ENCODE measurements at places on chromosomes 5 and 9.

DNA sequence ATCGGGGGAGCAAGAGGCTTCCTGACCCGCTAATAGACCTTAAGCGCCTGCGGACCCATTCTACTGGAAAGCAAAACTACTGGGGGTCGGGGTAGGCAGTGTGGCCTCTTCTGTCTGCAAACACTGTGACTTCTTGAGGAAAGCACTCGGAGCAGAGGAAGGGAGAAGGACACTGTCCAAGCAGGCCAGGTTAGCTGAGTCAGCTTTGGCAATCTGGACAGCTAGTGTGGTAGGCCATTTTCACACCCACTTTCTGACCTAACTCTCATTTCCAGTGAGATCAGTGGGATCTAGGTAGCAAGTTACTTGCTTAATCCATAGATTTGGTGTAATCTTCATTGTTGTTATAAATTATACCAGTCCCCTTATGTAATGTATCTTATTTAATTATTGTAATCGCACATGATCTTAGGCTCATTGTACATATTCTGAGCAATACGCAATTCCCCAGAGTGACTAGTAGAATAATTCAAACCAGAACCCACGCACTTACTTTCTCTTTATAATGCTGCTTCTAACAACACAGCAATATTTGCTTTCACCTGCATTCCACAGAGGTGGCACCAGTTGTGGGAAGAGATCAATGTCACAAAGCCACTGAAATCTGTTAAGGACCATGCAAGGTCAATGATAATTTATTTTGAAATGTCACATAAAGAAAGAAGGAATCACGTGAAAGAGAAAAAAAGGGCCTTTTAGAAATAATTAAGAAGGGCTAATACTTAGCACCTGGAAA lies 82.9 kb downstream of the NREP start:
- DNase-seq: no peak

- no peak for DNase-seq
Measured at GRCh38 chr5:40045429-40045828, 620.6 kb upstream of the DAB2 start.

DNA sequence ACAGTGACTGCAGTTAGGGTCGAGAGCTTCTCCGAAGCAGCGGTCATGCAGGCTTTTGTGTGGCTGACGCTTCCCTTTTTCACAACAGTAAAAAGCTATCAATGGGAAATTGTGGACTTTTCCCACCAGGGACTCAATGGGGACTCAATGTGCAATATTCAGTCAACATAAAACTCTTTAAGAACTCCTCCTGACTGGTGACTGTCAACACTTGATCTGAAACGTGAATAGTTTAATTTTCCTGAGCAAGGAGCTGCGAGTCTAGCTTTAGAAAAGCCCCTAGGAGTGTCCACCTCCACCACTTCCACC lies 28.7 kb downstream of the EXOC3 start:
- DNase-seq: no peak

GRCh38 chr5:68352166-68352565 lies 136.6 kb downstream of the PIK3R1 start:
- DNase-seq: no peak

DNA sequence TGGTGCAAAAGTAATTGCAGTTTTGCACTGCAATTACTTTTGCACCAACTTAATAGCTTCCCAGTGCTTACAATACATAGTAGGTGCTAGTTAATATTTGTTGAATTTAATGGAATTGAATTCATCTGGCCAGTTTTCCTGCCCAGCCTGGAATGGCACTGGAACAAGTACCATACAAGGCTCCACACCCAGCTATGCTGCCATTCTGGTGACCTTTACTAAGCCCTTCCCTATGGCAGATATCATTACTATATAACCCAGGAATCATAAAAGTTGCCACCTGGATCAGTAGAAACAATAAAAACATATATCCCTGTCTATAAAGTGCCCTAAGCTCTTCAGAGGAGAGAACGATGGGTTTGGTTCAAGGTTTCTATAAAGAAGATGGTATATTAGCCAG lies 22.4 kb upstream of the TRIM36 start:
- no peak for DNase-seq

GRCh38 chr5:100722657-100723056 lies 180.4 kb downstream of the ST8SIA4 start:
- DNase-seq: no peak

DNA sequence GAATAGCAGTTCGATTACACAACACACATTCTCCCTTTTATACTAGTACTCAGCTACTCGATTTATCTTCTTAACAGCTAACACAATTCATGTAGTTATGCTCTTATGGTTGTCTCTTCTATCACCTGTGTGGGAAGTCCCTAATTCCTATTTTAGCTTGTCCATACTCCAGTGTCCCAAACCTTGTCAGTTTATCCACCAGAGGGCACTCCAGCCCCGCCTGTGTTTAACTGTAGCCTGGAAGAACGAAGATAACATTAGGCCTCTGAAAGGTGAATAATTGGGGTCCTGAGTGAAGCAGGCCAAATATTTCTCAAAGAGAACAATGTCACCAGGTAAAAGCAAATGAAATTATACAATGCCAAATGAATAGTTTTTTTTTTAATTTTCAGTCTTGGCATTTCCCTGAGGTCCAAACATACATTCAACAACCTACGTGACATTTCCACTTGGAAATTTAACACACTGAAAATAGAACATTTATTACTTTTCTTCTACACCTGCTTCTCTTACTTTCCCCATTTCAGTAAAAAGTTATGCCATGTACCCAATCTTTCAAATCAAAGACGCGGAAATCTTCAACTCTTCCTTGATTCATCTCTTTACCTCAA lies 560.7 kb downstream of the HTR1A start:
- peak; percentile 12 for DNase-seq

DNA sequence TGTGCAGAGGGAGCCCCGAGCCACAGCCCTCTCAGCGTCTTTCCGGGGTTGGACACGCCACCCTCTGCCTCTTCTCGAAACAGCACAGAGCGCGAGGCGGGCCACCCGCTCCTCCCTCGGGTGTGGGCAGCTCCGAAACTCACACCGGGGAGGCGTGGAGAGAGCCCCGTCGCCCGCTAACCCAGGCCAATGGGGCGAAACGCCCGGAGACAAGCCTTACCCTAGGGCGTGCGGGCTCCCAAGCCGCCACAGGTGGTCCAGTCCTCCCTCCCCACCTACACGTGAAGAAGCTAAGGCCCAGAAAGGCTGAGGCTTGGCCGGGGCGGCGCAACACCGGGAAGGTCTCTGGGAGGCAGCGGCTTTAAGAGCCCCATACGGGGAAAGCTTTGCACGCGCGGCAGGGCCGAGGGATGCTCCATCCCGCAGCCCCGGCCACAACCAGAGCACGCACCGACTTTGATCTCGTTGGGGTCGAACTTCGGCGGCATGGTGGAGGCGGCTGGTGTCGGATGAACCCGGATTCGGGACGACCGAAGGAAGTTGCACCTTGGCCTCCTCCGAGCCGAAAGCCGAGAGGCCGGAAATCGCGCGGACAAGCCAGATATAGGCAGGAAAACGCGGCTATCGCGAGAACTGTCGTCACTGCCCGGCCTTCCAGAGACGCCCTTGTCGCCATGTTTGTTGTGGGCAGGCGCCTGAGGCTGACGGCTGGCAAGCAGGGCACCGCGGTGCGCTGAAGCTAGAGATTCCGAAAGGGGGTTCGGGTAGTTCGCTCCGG lies at the start of the genes LRSAM1 and RPL12:
TSS of gene LRSAM1 (plus strand) at position 681 of the 778 bp plus-strand sequence. CDS start 3,018 bp downstream, outside the sequence.
TSS of gene RPL12 (minus strand) at position 577 of the 778 bp plus-strand sequence. CDS start at position 488, 89 bp downstream.
- DNase-seq: peak; percentile 92

DNA sequence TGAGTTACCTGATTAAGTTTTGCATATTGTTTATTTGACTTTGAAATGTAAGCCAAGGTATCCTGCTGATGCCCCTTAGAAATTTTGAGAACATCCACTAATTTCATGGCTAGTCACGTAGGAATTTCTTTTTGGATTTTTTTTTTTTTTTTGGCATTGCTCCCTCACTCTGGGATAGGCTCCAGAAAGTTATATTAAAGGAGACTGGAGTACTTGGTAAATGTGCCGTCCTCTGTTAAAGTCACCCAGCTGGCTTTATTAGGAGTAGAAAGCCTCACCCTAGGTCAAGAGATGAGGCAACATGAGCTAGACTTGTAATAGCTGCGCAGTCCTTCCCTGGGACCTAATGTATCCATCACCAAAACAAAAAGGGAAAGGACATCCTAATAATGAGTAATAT lies 3.1 kb downstream of the KCTD16 start:
- no peak for DNase-seq

DNA sequence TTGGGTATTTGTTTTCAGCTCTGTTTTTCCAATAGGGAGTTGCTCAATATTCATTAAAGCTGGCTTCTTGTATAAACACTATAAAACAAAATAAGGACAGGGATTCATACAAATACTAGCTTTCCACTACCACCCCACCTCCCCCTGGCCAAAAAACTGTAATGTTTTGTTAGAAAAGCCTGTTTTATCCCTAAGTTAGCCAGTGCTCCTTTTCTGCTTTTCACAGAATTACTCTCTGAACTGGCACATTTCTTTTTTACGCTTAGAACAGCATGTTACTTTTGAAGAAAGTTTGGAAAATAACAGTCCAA lies 147.4 kb upstream of the DMRT1 start:
- no peak for DNase-seq

DNA sequence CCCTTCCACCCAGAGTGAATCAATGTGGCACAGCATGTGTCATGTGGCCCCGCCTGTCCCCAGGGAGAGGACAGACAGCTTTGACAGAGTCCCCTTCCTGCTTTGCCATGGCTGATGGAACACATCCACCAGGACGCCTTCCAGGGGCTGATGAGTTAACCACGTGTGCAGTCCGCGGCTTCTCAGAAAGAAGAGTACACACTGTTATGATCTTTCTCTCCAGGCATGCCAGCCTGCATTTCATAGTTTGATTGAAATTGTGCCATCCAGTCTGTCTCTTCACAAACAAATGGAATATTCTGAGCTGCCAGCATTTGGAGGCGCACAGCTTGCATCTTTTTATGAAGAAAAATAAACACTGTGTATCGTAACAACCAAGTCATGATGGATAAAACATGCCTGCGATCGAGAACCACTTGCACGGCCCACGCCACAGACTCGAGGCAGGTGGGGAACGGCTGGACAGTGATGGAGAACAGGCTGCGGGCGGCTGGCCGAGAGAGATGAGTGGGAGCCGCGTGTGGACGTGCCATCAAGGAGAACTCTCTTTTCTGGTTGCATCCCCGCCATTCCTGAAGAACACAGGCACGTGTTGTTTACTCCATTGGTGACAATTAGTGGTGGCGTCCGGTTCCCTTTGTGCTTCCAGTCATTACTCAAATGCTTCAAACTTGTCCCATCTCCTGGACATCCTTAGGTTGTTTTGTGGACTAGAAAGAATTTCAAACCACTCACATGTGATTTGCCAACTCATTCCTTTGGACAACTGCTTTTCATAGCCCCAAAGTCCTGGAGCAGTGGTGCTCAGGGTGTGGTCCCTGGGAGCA lies 220.2 kb downstream of the AGTPBP1 start:
- DNase-seq: no peak

DNA sequence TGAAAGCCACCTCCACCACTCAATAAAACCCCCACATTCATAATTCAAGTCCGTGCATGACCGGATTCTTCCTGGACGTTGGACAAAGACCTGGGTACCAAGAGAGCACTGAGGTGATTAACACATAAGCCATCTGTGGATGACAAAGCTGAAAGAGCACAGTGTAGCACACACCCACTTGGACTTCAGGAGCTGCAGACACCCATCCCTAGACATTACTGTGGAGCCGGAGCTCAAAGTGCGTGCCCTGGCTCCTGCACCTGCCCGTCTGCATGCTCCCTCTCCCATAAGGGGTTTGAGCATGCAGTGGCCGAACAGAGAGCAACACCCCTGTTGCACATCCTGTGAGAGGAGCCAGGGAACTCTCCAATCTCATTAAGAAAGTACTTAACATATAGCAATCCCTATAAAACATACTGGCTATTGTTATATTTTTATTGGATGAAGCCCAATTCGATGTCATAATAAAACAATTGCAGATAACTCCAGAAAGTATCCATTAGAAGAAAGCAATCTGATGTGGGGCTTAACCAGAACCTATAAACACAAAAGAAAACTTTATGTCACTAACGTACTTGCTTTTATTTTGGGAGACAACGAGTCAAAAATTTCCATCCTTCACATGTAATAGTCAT lies 1174.2 kb upstream of the C9orf72 start:
- no peak for DNase-seq

GRCh38 chr5:132376694-132377641 lies 7.5 kb downstream of the SLC22A5 start:
- no peak for DNase-seq

DNA sequence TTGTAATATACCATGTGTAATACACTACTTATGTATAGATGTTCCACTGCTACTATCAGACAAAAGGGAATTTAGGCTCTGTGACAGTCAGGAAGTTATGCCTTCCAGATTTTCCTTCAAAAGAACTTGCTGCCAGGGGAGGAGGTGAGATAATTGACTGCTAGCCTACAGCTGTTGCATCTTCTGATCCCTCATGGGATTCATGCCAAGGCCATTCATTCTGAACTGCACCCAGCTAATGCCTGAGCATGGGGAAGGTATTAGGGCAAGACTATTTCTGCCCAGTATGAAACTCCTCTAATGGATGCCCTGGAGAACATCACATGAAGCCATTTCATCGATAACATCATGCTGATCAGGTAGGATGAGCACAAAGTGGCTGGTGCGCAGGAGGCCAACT lies 746.5 kb upstream of the ZNF608 start:
- no peak for DNase-seq

- no peak for DNase-seq
Measured at GRCh38 chr5:178333821-178334481, 101.3 kb upstream of the PHYKPL start.

GRCh38 chr5:57004800-57005199 lies 52.9 kb upstream of the MIER3 start:
- no peak for DNase-seq

DNA sequence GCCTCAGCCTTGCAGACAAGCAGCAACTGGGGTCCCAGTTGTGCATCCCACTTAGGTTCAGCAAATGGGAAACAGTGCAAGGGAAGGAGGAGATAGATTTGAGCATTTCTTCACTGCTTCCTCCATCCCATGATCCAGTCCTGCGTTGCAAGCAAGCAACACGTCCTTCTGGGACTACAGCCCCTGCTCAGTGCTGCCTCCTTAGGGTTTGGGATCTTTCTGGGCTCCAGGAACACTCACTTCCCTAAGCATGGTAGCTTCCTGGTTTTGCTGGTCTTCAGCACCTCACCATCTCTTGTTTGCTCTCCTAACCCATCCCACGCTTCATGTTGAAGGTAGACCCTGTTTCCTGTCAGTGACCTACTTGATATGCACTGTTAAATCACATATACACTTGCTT lies 444.7 kb downstream of the MED10 start:
- no peak for DNase-seq

- DNase-seq: no peak
Measured at GRCh38 chr9:95495961-95496360, 20.8 kb downstream of the PTCH1 start.
